Nucleus accumbens (tissue), 56 donors: ENCODE measurements at places on chromosomes 2 and 18.
A peak's percentile ranks its signal among the peaks of the same experiment; 100 is the strongest.

DNA sequence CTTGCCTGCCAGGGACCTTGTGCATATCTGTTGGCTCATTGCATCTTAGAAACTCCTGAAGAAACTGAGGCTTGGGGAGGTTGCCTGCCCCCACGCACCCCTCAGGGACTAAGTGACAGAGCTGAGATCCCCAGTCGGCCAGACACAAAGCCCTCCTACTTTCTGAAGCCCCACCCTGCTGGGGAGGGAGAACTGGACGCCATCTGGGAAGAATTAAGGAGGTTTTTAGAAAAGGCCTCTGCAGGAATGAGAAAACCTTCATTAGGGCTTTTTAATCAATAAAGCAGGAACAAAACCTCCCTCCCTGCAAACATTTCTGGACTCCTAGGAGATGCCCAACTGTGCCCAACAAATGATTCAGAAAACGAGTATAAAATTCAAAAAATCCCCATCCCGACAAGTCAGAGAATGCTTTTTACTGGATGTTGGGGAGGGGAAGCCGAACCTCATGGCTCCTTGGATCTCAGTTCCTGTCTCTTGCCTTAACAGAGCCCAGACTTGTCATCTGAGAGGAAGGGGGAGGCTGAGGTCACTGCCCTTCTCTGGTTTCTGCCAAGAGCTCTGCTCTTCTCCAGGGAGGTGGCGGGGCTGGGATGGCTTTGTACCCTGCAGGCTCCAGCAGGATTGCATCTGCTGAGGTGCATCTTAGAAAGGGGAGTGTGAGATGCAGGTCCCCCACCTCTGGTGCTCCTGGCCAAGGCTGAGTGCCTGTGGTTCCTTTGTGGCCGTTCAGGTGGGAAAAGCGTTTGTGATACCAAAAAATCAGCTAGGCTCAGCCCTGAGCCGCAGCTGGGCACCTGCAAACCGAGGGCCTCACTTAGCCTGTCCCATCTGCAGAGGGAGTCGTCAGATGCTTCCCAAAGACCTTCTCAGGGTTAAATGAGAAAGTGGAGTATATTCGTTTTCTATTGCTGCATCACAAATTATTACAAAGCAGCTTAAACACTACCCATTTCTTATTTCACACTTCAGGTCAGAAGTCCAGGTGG is 142.4 kb downstream of the ZFP36L2 start:
- DNase-seq = peak; percentile 66

DNA sequence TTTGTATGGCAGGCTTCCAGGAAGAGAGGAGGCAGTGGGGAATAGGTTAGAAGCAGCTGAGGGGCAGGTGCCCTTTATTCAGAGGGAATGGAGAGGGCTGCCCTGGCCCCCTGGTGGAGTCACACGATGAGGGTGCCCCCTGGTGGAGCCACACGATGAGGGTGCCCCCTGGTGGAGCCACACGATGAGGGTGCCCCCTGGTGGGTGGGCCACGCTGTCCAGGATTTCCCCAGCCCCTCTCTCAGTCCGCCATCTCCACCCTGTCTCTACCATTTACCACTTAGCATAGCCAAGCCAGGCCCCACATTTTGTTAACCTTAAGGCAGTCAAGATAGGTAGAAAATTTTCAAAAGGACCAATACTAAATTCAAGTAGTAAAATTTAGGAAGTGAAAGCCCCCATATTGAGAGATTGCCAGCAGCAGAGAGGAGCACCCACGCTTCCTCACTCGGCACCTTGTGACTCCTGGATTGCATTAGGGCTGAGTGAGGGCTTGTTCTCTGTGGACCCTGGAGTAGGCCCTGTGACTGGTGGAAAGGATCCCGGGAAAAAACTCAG is 10.4 kb upstream of the FAM228A start:
- DNase-seq = no peak

GRCh38 chr2:27231921-27232320 is 14.8 kb downstream of the CAD start:
- DNase-seq = no peak

- no peak for DNase-seq
These were observed 70.5 kb upstream of the TFCP2L1 start for GRCh38 chr2:121355488-121355887.

DNA sequence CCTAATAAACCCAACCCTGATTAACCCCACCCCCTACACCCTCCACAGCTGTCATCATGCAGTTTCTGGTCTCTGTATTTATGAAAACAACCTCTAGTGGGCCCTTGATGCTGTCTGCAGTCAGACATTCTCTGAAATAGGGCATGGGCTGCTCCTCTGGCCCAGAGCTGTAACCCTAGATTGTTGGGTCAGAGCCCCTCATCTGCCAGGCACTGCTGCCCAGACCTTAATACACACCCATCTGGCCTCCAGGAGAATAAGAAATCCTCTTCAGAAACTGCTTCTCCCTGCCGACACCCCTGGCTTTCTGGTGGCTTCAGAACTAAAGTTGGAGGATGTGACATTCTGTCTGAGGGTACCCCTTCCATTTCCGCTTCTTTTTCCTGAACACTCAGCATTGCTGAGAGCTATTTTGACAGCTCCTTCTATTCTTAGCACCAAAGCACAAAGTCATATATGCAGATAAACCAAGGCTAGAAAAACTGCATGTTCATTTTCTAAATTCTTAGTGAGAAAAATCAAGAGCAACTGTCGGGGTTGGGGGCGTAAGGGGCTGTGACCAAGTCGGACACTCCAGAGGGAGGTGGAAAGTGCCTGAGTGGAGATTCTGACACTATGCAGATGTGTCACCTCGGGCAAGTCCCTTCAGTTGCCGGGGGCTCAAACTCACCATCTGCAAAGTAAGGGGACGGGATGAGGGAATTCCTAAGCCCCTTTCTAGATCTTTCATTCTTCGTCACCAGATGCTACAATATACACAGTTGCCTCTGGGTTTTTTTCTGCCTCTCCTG is 28.7 kb downstream of the SRSF7 start:
- DNase-seq = no peak

GRCh38 chr2:74440378-74441169 is 1.2 kb downstream of the RTKN start:
- DNase-seq = peak; percentile 93

GRCh38 chr2:96463119-96463518 is 42.0 kb downstream of the NEURL3 start:
- DNase-seq = no peak

- no peak for DNase-seq
These were observed 94.5 kb downstream of the MTCL1 start for GRCh38 chr18:8799596-8800441.

DNA sequence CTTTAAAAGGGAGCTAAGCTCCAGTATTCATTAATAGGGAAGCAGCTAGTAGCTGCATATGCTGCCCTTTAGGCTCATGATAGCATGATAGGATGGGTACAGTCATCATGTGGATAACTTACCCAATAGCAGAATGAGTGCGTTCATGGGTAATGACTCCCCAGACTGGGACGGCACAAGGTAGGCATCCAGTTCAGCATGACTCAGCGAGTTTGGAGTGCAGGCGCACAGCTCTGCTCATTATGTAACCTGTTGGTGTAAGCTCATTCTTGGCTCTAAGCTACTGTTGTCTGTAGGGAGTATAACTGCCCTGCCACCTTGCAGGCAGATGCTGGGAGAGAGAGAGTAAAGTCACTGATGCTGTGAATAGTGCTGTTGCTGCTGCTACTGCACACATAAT is 209.2 kb upstream of the SYT4 start:
- no peak for DNase-seq

DNA sequence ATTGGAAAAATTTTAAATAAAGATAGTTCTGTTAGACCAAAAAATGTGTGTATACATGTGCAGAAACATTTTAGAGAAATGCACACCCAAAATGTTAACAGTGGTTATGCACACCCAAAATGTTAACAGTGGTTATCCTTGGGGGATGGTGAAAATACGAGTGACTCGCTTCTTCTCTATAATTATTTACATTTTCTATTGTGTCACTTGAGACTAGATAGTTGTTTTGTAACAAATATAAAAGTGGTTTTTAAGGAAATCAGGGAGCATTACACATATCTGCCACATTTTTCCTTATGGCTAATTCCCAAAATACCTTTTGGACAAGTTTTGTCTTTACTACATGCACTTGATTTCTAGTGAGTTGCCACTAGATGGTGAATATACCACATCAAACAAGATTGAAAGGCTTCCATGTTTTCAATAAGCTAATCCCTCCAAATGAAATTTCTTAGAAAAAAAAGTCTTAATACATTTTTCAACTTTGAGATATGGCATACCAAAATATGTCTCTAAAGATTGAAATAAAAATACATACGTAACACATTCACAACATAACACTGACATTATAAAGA is 9.0 kb upstream of the HIBCH start:
- no peak for DNase-seq
